ENCODE measurements at places on chromosomes 1 and 21. TPM values are rescaled to one million over a fixed set of nuclear protein-coding genes. Genes with fewer than 3 reads are reported as not detected.

- DNase-seq, result no peak
Observed at GRCh38 chr1:227428803-227429202, 110.5 kb upstream of the CDC42BPA start.

DNA sequence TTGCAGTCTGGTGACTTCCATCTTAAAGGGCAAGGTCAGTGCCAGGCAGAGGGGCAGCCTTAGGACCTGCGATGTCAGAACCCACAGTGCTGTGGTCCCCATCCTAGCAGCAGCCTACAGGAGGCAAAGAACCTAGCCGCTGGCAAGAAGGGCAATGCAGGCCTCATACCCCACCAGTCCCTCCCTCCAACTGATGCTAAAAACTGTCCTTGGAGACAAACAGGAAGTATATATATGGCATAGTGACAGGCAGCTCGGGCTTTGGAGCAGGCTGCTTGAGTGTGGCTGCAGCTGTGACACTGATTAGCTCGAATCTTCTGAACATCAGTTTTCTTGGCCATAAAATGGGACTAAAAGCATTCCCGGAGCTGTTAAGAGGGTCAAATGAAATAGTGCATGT is 156.0 kb upstream of the VAMP3 start:
- no peak for DNase-seq

ABCA4 gene
- total RNA-seq, result not detected

TTLL10 gene
- total RNA-seq, result not detected

GRCh38 chr21:44416193-44416592 is 39.1 kb upstream of the LRRC3 start:
- DNase-seq, result no peak

GRCh38 chr1:24257373-24257772 is 61.8 kb upstream of the GRHL3 start:
- no peak for DNase-seq
